ENCODE measurements at places on chromosomes 11 and 22. TPM values are rescaled to one million over a fixed set of nuclear protein-coding genes. Genes with fewer than 3 reads are reported as not detected.

HSPB2 gene
- total RNA-seq = 2.0 TPM

ST14 gene
- 4.9 TPM for total RNA-seq

INTS4 gene
- total RNA-seq = 30.8 TPM

SLC22A8 gene
- total RNA-seq = not detected

TSKU gene
- 105 TPM for total RNA-seq

DDX25 gene
- total RNA-seq = not detected

SPDYC gene
- not detected for total RNA-seq

B3GAT1 gene
- 0.22 TPM for total RNA-seq

B4GALNT4 gene
- not detected for total RNA-seq

MTA2 gene
- 51.0 TPM for total RNA-seq

HPX gene
- not detected for total RNA-seq

MS4A6E gene
- total RNA-seq = 3.7 TPM

TMA7B gene
- not detected for total RNA-seq

WNT7B gene
- not detected for total RNA-seq

FGF3 gene
- not detected for total RNA-seq

EFEMP2 gene
- 59.0 TPM for total RNA-seq

PAX6 gene
- total RNA-seq = not detected

BARX2 gene
- not detected for total RNA-seq

GALNT18 gene
- total RNA-seq = 13.0 TPM

TMEM191C gene
- total RNA-seq = 3.1 TPM

PGA5 gene
- total RNA-seq = 1.3 TPM

NEFH gene
- 0.34 TPM for total RNA-seq

MED15 gene
- total RNA-seq = 43.8 TPM

GLYAT gene
- total RNA-seq = 2.4 TPM

GRAP2 gene
- total RNA-seq = 4.8 TPM

PIWIL4 gene
- total RNA-seq = 8.6 TPM

PPFIA1 gene
- 137 TPM for total RNA-seq

KIAA0930 gene
- total RNA-seq = 27.9 TPM

ARHGEF17 gene
- 13.1 TPM for total RNA-seq

FREY1 gene
- total RNA-seq = 3.0 TPM

ANGPTL5 gene
- 4.2 TPM for total RNA-seq

OR8D4 gene
- total RNA-seq = not detected

OR51E2 gene
- not detected for total RNA-seq

BIRC3 gene
- total RNA-seq = 7.5 TPM

TRIM48 gene
- total RNA-seq = not detected

RTN4R gene
- total RNA-seq = 0.68 TPM

CARNS1 gene
- total RNA-seq = not detected

CBX7 gene
- total RNA-seq = 61.2 TPM

OR51B5 gene
- 0.85 TPM for total RNA-seq

PAMR1 gene
- total RNA-seq = 2.8 TPM

CHRNA10 gene
- 0.66 TPM for total RNA-seq

SCN4B gene
- 1.1 TPM for total RNA-seq

ASRGL1 gene
- total RNA-seq = 16.1 TPM

PRRG4 gene
- 1.1 TPM for total RNA-seq

OOSP2 gene
- not detected for total RNA-seq

MUC2 gene
- under 0.01 TPM for total RNA-seq

Measured in subcutaneous adipose tissue (tissue), 4 donors.